ENCODE measurements at places on chromosomes 11 and 22.

DNA sequence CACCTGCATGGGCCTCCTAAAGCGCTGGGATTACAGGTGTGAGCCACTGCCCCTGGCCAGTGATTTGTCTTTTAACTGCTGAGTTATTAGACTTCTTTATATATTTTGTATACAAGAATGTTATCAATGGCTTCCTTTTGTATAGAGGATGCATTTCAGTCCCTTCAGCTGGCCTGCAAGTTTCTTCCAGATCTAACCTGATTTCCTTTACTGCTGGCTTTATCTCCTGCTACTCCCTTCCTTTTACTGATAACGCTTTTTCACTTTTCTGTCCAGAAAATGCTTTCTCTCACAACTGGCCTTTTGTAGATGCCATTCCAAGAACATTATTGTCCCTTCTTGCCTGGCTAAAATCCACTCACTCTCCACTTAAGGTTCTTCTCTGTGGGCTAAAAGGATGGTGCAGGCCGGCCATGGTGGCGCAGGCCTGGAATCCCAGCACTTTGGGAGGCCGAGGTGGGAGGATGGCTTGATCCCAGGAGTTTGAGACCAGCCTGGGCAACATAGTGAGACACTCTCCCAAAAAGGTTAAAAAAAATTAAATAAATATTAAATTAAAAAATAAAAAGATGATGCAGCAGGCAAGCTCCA is 118.1 kb downstream of the NECTIN1 start:
- DNase-seq: no peak

GRCh38 chr11:72821920-72822799 is 7.9 kb downstream of the ATG16L2 start:
- peak; percentile 89 for DNase-seq

DNA sequence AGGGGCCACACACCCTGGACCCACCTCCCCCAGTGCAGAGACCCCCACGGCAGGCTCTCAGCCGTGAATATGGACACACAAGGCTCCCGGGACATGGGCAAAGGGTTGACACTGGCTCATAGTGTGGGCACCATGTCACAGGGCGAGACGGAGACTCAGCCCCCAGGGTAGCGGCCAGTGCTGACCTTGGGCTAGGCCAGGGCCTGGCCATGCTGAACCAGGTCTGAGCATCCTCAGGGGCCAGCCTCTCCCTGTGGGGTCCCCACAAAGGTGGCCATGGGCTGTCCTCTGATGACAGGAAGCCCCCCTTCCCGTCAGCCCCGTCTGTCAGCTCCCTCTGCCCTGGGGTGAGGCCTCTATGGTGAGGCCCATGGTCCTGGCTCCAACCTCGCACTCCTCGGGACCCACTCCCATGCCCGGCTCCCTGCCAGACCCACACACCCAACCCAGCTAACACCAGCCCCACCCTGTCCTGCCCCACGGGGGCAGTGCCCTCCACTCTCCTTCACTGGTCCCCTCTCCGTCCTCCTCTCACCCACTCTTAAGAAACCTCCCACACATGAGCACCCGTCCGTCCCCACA is 19.0 kb upstream of the PRODH start:
- no peak for DNase-seq

GRCh38 chr11:114147375-114148012 is 88.0 kb downstream of the ZBTB16 start:
- DNase-seq: no peak

DNA sequence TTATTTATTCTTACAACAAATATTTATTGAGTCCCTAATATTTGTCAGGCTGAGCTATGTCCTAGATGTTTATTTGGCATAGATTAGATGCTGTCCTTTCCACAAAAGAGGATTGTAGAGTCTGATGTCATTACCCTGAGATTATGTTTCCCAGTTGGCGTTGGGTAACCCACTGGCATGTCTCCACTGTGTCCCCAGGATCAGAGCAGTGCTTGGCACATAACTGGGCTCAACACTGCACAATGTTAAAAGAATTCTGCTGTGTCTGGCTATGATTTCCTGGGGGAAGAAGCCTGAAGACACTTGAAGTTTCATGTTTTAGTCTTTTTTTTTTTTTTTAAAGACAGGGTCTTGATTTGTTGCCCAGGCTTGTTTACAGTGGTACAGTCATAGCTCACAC is 4.0 kb downstream of the RCN1 start:
- no peak for DNase-seq

DNA sequence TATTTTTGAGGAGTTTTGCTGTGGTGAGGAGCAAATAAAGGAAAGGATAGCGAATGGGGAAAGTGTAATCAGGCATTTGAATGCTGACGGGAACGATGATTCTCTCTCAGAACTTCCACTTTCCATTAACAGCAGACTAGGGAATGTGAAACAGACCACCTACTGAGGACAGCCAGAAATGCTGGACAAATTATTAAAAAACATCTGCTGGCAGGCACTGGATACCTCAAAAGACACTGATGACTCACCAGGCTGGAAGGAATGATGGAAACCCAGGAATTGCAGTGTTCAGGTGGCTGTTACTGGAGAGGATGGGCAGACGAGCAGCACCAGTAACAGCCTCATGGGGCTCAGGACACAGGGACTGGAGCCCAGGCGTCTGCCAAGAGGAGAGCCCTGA is 33.4 kb downstream of the PLA2G6 start:
- DNase-seq: no peak

- DNase-seq: no peak
Measured at GRCh38 chr22:49881856-49882255, 28.2 kb downstream of the ZBED4 start.

DNA sequence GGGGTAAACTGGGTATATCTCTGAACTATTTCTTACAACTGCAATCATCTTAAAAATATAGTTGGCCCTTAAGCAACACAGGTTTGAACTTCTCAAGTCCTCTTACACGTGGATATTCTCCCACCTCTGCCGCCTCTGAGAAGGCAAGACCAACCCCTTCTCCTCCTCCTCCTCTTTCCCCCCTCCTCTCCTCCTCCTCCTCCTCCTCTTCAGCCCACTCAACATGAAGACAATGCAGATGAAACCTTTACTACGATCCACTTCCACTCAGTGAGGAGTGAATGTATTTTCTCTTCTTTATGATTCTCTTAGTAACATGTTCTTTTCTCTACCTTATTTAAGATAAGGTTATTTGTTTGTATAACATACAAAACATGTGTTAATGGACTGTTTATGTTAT is 20.0 kb downstream of the SHANK2 start:
- no peak for DNase-seq

DNA sequence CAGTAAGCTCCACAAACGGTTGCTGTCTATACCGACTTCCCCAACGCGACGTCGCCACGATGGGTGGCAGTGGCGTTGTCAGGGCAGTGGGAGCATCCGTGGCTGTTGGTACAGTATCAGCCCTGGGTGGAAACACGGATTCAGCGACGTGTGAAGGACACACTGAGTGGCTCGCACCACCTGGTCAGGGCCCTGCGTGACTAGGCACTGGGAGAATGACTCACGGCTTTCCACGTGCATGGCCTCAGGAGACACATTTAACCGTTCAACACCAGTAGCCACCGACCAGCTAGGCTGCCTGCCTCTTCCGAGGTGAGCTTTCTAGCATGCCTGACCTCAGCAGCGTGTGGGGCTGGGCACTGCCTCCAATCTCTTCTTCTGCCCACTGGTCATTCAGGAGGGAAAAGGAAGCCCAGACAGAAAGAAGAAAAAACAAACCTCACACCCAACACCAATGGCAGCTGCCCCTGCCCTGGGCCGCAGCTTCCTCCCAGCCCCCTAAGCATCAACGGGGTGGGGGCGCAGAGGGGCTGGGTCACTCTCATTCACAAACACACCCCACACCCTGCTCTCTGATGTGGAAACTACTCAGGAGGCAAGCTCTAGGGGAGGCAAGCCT is 59.0 kb downstream of the MYH9 start:
- peak; percentile 65 for DNase-seq

GRCh38 chr11:19253817-19254216 is 13.1 kb upstream of the E2F8 start:
- DNase-seq: no peak

GRCh38 chr11:113618360-113618759 is 87.7 kb downstream of the TMPRSS5 start:
- no peak for DNase-seq

DNA sequence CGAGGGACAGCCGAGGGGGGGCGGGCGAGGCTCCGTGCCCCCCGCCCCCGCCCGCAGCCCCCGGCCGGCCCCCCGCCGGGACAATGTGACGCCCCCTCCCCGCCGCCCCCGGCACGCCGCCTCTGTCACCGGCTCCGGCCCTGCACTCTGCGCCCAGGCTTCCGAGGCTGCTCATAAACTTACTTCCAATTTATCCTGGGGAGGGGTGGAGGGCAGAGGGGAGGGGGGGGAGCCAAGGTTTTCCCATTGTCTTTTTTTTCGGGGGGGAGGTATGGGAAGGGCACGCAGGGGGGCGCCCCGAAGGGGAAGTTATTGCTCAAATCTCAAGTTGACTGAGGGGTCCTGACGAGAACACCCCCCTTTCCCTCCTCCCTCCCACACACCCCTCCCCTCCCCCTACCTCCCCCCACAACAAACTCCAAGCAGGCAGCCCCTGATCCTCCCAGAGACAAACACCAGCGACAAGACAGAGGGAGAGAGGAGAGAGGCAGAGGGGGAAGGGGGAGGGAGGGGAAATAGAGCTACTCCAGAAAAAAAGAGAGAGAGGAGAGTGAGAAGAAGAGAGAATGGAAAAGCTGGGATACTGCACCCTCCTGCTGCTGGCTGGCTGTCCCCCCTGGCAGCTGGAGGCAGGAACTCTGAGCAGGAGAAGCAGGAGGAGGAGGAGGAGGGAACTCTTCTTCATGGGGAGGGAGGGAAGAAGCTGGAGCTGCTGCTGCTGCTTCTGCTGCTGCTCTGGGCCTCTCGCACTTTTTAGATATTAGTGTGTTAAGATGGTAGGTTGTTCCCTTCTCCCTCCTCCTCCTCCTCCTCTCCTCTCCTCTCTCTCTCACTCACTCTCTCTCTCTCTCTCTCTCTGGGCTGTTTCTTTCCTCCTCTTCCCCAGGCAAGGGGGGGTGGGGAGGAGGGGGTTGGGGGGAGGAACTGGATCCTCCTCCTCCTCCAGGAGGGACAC is 631 bp downstream of the PHF21A start:
- no peak for DNase-seq

DNA sequence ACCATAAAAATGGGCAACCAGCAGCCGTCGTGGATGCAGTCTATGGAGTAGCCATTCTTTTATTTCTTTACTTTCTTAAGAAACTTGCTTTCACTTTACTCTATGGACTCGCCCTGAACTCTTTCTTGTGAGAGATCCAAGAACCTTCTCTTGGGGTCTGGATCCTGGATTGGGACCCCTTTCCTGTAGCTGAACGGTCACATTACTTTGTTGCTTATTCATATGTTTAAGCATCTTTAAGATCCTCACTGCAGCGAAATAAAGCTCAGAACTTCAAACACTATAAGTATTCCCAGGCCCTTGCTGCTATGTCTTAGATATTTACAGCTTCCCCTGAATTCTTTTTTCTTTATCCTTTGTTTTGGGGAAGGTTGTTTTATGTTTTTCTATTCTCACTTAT is 187.8 kb upstream of the DDI1 start:
- no peak for DNase-seq

DNA sequence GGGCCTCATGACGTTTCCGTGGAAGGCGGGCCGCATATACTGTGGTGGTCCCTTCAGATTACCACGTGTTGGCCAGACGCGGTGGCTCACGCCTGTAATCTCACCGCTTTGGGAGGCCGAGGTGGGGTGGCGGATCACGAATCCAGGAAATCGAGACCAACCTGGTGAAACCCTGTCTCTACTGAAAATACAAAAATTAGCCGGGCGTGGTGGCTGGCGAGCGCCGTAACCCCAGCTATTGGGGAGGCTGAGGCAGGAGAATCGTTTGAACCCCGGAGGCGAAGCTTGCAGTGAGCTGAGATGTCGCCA is 853 bp upstream of the DENND6B start:
- DNase-seq: no peak

GRCh38 chr11:120030411-120030810 is 107.5 kb downstream of the TRIM29 start:
- DNase-seq: no peak

- DNase-seq: no peak
Measured at GRCh38 chr11:7964873-7965272, 374 bp downstream of the NLRP10 start.

All from CD4-positive, alpha-beta T cell (primary cell).